ENCODE measurements at places on chromosomes 6 and 20.

GRCh38 chr6:128465368-128466343 is 54.7 kb downstream of the PTPRK start:
- no peak for DNase-seq

GRCh38 chr6:165762876-165763275 is 99.8 kb upstream of the PDE10A start:
- no peak for DNase-seq

GRCh38 chr6:15987569-15987968 is 141.3 kb upstream of the MYLIP start:
- peak; percentile 70 for DNase-seq

- DNase-seq: no peak
These were observed 134.3 kb upstream of the AHI1 start for GRCh38 chr6:135631821-135632220.

- no peak for DNase-seq
These were observed 127.6 kb upstream of the RUNX2 start for GRCh38 chr6:45200510-45200909.

GRCh38 chr6:116459927-116460326 is 1.2 kb upstream of the CALHM6 start:
- no peak for DNase-seq

- DNase-seq: no peak
These were observed 65.0 kb upstream of the XRN2 start for GRCh38 chr20:21237956-21238799.

GRCh38 chr6:5507131-5507681 is 245.9 kb downstream of the FARS2 start:
- no peak for DNase-seq

- no peak for DNase-seq
These were observed 4.3 kb upstream of the RIPK1 start for GRCh38 chr6:3063733-3064700.

GRCh38 chr6:72826037-72826436 is 204.2 kb downstream of the KCNQ5 start:
- DNase-seq: no peak

DNA sequence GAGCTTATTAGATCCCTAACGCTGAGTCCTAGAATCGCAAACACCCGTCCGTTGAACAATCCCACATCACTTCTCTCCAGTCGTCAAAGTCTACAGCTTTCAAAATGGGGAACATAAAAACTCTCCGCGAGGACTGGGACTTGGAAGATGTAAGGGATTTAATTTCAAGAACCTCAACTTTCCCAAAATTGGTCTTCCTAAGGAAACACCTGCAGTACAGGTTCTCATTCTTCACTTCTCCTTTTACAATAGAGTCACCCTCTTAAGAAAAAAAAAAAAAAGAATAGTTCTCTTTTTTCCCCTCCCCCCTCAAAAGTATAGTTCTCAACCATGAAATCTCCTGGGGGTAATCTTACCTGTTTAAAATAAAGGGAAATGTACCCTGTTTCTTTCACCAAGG is 6.6 kb upstream of the ZBTB22 start:
- DNase-seq: no peak

DNA sequence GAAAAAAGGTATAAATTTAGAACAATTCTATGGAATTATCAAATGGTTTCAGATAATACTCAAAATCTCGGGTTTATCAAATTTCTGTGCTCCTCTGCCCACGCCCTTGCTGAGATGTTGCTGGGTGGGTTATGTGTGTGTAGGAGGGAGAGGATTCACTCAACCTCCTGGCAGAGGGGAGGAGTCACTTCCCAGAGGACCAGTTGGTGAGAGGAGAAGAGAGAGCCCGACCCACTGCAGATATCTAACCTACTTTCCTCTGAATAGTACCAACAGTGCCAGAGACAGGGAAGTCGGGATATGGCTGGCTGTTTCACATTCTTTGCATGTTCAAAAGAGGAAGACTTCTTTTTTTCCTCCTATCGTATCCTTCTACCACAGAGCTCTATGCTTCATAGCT is 187.1 kb upstream of the MAN1A1 start:
- DNase-seq: no peak

DNA sequence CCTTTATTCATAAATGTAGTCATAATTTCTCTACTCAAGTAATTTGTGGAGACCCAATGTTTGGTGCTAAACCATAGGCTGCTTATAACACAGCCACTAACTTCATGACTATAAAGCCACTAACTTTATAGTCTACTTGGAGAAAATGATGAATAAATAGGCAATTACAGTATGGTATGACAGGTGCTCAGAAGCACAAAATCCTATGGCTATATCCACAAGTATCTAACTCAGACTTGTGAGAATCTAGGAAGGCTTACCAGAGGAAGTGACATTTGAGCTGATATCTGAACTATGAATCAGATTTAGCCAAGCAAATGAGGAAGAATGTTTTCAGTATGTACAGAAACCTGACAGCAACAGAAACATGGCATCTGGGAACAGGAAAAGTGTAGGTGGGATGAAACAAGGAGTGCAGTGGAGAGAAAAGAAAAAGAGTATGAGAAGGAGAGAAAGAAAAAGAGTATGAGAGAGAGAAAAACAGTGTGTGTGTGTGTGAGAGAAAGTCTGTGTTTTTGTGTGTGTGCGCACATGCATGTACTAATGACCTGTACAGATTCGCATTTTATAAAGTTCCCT is 59.9 kb downstream of the REV3L start:
- no peak for DNase-seq

DNA sequence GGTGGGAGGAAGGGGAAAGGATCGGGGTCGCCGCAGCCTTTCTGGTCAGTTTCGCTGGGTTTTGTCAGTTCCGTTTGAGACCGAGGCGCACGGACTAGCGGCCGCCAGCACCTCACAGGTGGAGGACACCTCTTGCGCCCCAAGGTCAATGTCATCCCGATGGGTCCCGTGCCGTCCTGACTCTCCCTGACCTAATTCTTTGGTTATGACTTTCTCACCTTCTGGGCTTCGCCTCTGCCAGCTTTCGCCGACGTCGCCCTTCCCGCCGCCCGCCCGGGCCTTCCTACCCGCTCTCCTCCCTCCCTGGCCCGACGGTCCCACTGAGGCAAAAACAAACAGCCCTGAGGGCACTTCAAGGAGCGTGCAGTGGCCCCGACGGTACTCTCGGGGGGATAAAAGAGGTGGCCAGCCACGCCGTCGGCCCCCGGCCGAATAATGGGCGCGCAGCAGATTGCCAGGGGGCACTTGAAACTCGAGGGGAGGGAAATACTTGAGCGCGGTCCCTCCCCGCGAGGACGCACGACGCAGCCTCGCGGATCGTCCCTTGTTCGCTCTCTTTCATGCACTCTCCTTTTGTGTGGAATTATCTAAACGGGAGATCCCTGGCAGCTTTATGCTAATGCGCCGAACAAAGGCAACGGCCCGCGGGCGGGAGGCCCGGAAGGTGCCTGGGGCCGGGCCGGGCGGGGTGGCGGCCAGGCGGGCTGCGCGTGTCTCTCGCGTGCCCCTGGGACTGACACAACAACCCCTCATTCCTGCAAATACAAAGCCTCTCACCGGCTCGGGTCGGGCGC is 3.9 kb upstream of the INSM1 start:
- no peak for DNase-seq

GRCh38 chr6:155324172-155324571 is 9.9 kb upstream of the TFB1M start:
- DNase-seq: no peak

DNA sequence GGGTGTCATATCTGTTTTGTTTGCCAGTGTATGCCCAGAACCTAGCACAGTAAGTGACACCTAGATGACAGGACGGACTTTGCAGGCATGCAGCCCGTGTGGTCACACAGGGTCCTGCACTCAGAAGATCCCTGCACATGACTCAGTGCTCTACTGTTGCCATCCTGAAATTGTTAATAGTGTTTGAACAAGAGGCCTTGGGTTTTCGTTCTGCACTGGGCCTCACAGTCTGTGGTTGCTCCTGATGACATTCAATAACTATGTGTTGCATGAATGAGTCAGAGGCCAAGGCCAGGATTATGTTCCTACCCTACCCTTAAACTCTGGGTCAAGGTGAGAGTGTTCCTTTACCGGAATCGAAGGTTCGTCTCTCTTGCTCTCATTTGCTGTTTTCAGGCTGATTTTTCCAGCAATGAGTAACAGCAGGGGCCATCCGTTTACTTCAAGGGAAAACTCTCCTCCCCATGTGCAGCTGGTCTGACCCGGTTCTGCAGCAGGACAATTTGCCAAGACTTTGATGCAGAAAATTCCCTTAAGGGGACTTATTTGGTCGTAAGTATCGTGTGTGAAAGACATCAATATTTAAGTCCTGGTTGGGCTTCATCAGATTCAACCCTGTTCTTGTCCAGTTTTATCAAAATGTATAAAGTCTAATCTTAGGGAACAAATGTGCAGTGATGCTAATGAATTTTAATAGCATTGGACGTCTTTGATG is 13.0 kb upstream of the PFDN4 start:
- DNase-seq: no peak

GRCh38 chr6:119986934-119987549 is 637.5 kb upstream of the MAN1A1 start:
- no peak for DNase-seq

DNA sequence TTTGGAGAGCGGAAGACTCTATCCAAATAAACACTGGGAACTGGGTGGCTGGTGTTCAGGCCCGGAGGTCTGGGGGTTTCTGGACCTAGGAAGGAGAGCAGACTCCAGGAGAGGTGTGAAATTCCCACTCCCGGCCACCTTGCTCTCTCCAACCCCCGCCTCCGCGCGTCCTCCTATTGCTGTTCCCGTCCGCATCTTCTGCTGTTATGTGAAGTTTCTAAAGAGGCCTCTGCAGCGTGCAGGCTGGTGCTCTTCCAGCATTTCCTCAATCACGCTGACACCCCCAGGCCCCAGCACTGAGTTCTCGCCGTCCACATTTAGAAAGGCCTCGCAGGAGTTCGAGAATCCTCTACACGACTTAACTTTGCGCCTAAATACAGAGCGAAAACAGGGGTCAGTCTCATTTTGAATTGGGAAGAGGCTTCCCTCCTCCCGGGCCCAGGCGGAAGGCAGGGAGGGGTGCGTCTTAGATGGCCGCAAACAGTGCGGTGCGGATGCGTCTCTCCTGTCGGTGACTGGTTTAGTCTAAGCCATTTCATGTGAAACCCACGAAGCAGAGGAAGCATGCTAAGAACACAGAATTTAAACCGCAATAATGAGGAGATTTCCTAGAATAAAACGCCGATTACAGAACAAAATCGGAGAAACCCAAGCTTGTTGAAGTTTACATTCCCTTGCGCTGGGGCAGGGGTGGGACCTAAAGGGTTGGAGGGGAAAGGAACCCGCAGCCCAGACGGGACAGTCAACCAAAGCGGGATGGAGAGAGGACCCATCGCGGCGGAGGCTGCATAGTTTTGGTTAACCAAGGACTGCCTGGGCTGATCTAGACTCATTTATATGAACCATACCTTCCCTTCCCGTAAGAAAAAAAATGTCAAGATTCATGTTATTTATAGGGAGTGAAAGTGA is 4.0 kb upstream of the FOXF2 start:
- no peak for DNase-seq

GRCh38 chr6:44043479-44044153 is 83.6 kb downstream of the MRPL14 start:
- DNase-seq: no peak

DNA sequence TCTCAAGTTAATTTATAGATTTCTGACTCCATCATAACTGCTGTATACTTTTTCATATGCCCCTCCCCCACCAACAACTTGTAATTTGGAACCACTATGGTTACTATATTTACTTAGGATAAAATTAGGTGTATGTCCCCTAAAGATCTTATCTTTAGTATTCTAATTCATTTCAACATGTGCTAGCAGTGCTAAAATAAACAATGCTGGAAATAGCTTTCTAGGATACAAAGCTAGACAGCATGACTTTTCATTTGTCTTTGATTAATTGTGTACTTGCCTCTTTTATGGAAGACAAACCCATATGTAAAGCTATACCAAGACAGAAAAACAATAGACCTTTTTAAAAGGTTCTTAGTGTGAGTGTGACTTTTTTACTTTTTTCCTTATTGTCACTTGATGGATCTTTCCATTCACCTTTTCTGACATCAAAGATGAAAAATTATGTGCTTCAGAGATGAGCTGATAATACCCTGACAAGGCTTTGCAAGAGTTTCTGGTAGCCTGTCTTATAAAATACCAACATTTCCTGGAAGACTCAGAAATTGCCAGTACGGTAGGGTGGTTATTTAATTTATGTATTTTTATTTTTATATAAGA is 31.2 kb upstream of the POPDC3 start:
- DNase-seq: no peak

GRCh38 chr20:4484379-4484997 is 237.2 kb upstream of the PRND start:
- peak; percentile 97 for DNase-seq

GRCh38 chr6:37556881-37557644 is 57.4 kb upstream of the CCDC167 start:
- DNase-seq: no peak

GRCh38 chr6:43761666-43762409 is 8.2 kb upstream of the VEGFA start:
- no peak for DNase-seq

Measured in SK-N-MC (cell line).